Vagina (tissue), 2 donors: ENCODE measurements at places on chromosomes 4 and X.

DNA sequence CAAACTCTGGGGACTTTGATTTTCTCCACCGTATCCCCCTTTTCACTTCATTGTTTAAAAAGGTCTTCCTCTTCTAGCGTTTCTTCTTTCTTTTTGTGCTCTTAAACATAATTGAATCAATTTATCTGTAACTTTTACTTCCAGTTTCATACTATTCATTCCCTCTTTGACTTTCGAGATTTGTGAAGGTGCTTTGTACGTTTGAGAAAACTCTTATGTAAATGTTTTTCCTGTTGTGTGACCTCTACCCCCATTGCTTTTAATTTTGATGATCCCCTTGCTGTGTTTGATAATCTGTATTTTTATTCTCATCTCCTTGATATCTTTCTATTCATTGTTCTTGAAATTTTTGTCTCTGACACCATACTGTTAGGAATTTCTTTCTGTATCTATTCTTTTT, 4.8 kb downstream of the USP38 start:
- DNase-seq, result no peak

GRCh38 chr4:164659765-164660164, 94.2 kb upstream of the SMIM31 start:
- no peak for DNase-seq

- no peak for DNase-seq
Observed at GRCh38 chr4:83866834-83867621, 331.1 kb downstream of the GPAT3 start.

- no peak for DNase-seq
Observed at GRCh38 chrX:43604753-43605152, 51.3 kb upstream of the MAOA start.

- no peak for DNase-seq
Observed at GRCh38 chrX:117407449-117408150, 709.0 kb downstream of the KLHL13 start.

- no peak for DNase-seq
Observed at GRCh38 chr4:150999086-150999485, 16.0 kb downstream of the LRBA start.

GRCh38 chr4:145484225-145484846, 2.7 kb downstream of the SMAD1 start:
- DNase-seq, result no peak

- no peak for DNase-seq
Observed at GRCh38 chrX:79107891-79108718, 36.4 kb upstream of the GPR174 start.

- no peak for DNase-seq
Observed at GRCh38 chrX:66638591-66639500, at the start of gene EDA2R. Gene EDA2R (minus strand): TSS chrX:66639078. CDS start chrX:66616020, 23,058 bp downstream.
